ENCODE measurements at places on chromosomes 12 and 14.

GRCh38 chr14:44564908-44565307 is 57.8 kb upstream of the FSCB start:
- DNase-seq: no peak

- DNase-seq: peak; percentile 88
Measured at GRCh38 chr12:16349131-16349460, 1.7 kb downstream of the MGST1 start.

DNA sequence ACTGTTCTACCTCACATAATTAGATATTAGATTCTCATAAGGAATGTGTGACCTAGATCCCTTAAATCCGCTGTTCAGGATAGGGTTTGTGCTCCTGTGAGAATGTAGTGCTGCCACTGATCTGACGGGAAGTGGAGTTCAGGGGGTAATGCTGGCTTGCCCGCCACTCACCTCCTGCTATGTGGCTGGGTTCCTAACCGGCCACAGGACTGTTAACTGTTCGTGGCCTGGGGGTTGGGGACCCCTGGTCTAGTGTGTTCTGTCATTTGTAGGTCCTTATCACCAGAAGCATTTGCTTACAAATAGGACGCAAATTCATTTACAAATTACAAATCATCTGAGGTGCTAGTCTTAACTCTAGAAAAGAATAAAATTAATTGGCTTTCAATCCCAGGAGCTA is 16.4 kb upstream of the TMEM30B start:
- DNase-seq: no peak

DNA sequence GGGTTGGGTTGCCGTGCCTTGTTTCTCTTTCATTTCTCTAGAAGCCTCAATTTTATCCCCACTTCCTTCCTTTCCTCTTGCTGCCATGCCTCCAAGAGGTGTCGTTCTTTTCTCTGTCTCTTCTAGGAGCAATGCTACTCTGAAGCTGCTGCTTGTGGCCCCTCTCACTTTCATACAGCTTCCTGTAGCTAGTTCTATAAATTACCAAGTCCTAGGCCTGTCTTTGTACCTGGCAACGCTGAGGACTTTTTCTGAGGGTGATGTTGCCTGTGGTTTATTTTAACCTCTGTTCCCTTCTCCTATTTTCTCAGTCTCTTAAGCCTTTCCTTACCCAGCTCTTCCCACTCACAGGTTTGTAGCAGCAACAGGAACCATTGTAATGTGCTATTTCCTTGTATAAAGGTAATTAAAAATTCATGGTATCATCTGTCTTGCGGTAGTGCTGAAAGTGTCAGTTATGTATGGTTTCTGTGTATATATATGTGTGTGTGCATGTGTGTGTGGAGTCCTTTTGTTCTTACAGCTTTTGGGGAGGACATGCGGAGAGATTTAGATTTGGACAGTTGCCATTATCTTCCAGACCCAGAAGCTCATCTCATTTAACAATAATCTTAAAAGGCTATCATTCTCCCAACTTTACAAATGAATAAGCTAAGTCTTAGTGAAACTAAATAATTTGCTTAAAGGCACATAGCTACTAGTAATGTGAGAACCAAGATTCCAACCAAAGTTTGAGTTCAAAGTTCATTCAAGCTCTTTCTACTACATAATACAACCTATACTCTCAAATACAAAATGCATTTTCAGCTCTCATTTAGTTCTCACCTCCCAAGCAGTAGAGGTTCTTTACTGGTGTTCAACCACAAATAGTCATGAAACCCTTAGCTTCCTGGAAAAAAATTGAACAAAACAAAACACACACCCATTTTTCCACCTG is 43.8 kb downstream of the DDHD1 start:
- DNase-seq: no peak
